Femur (tissue), 1 donor: ENCODE measurements at places on chromosomes 7 and 10.

GRCh38 chr7:77571801-77572200, 34.7 kb downstream of the PTPN12 start:
- DNase-seq = no peak

GRCh38 chr7:68216051-68216450, 1219.4 kb downstream of the TYW1 start:
- peak; percentile 83 for DNase-seq

DNA sequence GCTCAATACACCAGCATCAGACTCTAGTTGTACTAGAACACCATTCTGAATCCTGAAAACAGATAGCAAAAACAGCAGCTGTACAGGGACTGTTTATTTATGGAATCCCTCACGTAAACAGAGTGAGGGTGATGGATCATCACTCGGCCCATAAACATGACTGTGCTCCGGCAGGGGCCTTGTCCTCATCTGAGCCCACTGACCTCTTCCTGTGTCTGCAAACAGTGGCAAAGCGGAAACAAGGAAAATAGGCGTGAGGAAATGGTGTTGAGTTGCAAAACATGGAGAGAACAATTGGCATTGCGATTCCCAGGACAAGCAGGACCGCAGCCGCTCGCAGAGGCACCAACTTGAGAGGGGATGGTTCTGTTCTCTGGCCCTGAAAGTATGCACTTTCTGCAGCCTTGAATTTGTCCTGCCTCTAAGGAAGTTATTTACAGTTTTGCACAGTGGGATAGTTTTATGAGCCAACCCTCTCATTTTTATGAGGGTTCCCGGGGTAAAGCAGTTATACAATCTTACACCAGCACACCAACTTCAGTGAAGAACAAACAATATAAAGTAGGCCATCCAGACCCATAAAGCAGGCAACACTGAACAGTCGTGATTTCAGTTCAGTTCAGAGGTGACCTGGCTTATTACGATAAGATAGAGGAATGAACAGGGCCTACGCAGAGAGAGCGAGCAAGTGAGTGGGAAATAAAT, 248.0 kb upstream of the FZD8 start:
- DNase-seq = no peak

- no peak for DNase-seq
Observed at GRCh38 chr7:153473185-153473584, 579.0 kb upstream of the DPP6 start.

- no peak for DNase-seq
Observed at GRCh38 chr7:17623546-17624185, 316.6 kb downstream of the SNX13 start.

DNA sequence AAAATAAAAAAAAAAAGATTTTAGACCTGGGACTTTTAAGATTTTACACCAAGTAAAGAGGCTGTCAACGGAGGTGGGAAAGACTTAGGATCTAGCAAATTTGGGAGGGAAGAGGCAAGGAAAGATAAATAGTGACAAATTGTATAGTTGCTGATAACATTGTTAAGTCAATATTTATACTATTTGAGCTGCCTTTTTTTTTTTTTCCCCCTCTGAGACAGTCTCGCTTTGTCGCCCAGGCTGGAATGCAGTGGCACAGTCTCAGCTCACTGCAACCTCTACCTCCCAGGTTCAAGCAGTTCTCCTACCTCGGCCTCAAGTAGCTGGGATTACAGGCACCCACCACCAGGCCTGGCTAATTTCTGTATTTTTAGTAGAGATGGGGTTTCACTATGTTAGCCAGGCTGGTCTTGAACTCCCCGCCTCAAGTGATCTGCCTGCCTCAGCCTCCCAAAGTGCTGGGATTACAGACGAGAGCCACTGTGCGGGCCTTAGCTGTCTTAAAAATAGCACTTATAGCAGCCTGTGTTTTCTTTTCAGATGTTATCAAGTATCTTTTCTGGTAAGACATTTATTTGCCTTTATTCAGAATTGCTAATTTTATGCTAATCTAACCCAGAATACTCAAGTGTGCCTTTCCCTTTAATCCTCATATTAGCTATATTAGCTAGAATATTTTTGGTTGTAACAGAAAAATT, 94.5 kb downstream of the MMRN2 start:
- DNase-seq = no peak

- DNase-seq = no peak
Observed at GRCh38 chr10:72277996-72278667, 4.4 kb downstream of the DDIT4 start.

DNA sequence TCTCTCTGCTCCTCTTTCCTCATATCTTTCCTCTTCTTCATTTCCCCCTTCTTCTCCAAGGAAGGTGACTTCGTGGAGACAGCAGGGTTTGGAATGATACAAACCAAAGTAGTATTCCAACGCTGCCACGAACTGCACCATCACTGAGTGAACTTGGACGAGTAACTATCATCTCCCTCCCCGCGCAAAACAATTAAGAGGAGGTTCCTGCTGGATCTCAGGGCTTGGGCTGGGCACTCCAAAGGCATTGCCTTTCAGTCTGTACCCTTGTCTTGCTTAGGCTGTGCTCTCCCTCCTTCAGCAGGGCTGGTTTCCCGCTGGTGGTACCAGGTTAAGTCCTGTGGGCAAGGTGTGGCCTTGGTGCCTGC, 790 bp upstream of the PITX3 start:
- DNase-seq = no peak

DNA sequence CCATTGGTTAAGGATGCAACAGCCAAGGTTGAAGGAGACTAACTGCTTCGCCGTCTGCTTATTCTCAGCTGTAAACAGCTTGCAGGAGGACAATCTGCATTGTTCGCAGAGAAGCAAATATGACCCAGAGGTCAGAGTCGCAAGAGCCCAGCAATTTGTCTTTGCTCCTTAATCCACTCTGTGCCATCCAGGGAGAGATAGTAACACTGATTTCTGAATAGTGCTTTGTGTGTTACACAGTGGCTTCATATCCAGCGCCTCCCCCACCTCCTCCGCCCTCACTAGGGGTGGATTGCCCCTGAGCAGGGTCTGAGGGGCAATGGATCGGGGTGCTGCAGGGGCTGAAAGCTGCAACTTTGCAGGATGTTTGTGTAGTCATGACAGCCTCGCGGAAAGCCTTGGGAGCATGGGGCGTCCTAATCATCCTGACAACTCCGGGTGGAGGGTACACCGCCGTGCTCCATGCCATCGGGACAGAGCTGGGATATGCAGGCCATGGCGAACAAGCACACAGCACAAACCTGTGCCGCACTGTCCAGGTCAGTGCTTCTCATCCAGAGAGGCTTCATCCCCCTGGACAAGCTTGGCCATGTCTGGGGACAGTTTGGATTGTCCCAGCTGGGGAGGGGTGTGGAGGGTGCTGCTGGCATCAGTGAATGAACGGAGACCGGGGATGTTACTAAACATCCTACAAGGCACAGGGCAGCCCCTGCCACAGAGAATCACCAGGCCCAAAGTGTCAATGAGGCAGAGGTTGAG, 103.1 kb upstream of the INSIG1 start:
- DNase-seq = no peak

- DNase-seq = no peak
Observed at GRCh38 chr10:9547936-9548904, 1469.5 kb upstream of the CELF2 start.

- DNase-seq = no peak
Observed at GRCh38 chr10:81733542-81733941, 141.5 kb upstream of the NRG3 start.

GRCh38 chr7:151198945-151199848, 11.1 kb downstream of the H2BK1 start:
- DNase-seq = peak; percentile 64

DNA sequence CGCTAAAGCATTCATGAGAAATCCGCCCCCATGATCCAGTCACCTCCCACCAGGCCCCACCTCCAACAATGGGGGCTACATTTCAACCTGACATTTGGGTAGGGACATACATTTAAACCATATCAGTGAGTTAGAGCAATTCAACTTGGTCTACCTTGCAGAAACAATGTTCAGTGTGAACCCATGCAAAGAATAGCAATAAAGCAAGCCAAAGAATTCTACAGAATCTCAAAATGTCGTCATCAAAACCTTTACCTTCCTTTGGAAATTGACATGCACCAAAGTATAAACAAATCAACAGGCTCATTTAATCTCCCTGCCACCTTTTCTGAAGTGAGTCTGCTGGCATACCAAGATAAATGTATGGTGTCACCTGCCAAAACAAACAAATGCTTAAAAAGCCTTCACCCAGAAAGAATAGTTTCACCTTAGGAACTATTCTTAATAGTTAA, 68.8 kb upstream of the ABLIM1 start:
- DNase-seq = no peak

DNA sequence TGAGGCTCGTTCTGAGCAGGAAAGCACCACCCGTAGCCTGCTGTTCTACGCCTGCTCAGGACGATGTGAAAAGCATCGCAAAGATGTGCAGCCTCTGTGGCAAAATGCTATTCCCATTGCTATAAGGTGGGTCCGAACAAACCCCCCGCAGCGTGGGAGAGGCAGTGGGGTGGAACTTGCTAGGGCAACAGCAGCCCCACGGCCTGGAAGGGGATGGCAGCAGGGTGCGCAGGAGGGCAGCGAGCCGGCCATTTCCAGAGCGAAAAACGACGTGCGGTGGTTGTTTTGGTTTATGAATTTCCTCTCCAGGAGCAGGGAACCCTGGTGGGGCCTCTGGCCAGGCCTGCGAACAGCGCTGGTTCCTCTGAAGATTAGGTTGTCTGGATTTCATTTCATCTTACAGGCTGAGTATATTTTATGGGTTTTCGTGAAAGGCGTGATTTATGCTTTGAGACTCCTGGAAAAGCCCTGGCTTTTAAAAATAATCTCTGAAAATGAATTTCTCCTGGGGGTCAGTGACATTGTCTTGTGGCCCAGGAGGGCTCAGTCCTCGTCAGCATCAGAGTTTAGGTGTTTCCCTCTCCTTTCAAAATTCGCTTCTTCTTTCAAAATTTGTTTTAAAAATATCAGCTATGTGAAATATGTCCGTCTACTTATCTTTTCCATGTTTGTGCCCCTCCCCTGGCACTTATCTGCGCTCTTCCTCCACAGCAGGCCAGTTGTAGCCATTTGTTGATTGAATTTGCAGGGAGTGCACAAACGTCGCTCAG, 42.3 kb upstream of the UBE3C start:
- no peak for DNase-seq

- DNase-seq = no peak
Observed at GRCh38 chr7:3187444-3188040, 113.5 kb upstream of the SDK1 start.

- no peak for DNase-seq
Observed at GRCh38 chr7:24336461-24336860, 52.5 kb downstream of the NPY start.

DNA sequence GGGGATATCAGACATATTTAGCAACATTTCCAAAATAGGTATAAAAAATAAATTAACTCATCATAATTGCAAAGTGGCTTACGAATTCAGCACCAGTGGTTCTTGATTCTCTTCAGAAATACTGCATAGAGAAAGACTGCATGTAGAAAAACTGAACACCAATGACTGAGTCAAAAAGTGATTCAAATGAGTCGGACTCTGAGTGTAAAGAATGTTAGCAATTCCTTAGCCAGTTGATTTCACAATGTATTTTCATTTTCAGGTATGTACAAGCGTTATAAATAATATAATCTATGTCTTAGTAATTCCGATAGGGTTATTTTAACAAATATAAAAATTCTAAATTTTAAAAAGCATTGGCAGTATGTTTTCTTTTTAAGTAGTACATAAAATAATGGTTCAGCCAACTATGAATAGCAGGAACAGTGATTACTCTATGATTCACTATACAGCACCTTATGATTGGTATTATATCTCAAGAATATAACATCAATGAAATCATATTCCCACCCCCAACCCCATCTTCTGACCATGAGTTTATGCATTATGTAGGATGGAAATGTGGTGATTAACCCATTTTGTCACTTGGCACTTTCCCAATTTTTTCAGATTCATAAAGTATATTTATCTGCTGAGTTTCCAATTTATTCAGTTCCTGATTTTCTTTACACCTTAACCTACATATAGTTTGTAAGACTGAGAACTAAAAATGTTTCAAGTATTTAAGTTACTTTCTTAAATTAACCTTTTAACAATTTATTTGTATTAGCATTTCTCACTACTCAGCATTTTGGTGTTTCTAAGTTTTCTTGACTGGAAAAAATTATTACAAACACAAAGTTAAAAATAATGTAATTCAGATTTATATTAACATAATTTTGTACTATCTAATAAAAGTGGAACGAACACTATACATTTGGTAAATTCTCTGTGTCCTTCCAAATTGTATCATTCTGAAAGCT, 33.9 kb downstream of the DNAJC1 start:
- DNase-seq = no peak

GRCh38 chr7:24728503-24729364, 28.5 kb downstream of the GSDME start:
- peak; percentile 60 for DNase-seq

DNA sequence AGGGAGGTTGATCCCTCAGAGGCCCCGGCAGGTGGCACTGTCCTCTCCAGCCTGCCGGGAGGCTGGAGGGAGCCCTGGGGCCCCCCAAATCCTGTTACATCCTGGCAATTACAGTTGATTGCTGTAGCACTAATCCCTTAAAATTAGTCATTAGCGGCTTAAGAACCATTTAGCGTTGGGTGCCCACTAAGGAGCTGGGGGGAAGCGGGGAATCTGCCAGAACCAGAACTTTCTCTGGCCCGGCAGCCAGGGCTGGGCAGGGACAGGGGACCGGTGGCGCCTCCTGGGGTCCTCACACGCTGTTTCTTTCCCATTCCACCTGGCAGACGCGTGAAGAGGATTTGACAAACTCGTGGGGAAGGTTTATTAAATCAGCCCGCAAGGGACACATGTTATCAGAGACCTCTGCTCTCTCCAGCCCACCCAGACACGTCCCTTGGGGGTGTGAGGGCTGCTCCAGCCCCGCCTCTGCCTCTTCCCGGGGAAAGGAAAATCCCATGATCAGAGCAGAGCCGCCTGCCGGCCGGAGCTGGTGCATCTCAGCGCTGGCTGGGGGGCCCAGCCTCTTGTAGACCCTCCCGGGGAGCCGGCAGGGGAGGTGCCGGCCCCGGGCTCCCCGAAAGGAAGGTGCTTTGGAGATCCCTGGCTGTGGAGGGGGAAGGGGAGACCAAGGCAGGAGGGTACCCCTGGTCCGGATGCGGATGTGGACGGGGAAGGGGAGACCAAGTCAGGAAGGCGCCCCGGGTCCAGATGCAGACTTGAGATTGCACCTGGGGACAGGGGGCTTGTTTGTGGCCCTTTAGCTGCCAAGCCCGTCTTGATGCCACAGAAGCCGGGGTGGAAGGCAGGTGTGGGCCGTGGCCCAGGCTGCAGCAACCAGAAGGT, 142.7 kb downstream of the ELFN1 start:
- peak; percentile 36 for DNase-seq

GRCh38 chr10:80709866-80710265, 172.2 kb downstream of the SH2D4B start:
- DNase-seq = no peak
